NCI-H526 (cell line): ENCODE measurements at places on chromosomes 3 and 15.

DNA sequence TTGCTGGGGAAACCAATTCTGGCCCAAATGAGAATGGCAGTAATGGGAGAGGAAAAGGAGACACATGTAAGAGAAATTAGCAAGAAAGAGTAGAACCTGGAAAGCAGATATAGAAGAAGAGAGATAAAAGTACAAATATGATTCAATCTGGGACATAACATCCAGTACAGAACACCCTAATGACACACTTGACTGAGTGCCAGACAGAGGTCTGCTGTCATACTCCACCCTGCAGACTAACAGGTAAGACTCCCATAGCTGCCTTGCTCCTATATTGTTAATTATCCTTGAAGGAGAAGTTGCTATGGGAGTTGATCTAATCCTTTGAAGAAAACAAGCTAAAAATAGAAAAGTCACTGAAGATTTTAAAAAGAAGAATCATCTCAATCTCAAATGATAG lies 21.1 kb downstream of the CCPG1 start:
- DNase-seq, result no peak

GRCh38 chr15:87416591-87417257 lies 839.8 kb downstream of the NTRK3 start:
- no peak for DNase-seq

- no peak for DNase-seq
Measured at GRCh38 chr3:187698499-187699399, 3.6 kb downstream of the RTP2 start.

DNA sequence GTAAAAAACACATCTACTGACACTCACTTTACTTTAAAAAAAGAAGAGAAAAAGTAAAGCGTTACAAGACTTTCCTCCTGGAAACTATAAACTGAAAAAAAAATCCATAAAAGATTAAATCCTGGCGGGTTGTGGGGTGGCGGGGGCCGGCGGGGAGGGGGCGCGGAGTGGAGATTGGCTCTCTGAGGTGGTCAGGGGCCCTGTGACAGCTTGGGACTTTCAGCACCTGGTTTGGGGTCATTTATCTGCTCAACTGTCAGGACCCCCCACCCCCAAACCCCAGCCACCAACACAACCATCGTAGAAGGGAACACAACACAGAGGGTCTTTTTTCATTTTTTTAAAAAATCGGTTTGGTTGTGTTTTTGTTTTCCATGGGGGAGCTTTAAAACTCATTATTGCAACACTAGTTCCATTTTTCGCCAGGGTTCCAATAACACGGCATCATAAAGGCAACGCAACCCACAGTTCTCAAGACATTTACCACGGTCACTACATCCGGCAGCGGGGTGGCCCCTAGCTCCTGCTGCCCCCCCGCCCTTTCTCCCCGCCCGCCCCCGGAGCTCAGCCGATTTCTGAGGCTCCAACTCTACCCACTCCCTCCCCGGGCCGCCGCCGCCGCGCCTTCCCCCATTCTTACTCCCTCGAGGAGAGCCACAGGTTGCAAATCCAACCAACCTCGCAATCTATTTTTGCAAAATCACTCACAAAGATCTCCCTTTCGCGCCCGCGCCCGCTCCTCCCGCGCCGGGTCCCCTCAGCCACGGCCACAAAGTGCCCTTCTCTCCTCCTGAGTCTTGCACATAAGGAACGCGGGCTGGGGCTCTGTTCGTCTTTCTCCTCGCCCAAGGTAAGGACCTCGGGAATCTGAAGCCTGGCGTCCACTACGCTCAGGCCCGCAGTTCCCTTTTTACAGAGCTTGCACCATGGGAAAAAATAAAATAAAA lies 1.8 kb downstream of the BCL6 start:
- peak; percentile 36 for DNase-seq

- no peak for DNase-seq
Measured at GRCh38 chr15:80822676-80823075, 43.5 kb downstream of the CEMIP start.

GRCh38 chr15:84759018-84759417 lies 10.6 kb downstream of the ZNF592 start:
- DNase-seq, result no peak

GRCh38 chr3:69113536-69113935 lies 8.9 kb downstream of the LMOD3 start:
- DNase-seq, result no peak

DNA sequence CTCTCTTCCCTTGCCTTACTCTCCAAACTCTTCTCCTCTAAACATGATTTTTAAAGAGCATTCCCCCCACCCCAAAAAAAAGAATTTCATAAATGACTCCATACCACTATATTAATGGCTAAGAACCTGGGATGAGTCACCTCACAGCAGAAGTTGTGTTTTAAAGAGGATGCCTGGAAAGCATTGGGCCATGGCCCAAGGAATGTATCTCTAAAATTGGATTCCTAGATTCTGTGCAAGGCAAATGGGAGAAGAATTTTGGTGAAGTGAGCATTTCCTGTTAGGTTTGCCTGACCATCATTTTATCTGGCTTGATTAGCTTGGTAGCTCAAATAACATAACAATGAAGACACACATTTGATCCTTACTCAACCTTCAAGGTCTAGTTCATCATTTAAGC lies 251.4 kb downstream of the NR1D2 start:
- no peak for DNase-seq

DNA sequence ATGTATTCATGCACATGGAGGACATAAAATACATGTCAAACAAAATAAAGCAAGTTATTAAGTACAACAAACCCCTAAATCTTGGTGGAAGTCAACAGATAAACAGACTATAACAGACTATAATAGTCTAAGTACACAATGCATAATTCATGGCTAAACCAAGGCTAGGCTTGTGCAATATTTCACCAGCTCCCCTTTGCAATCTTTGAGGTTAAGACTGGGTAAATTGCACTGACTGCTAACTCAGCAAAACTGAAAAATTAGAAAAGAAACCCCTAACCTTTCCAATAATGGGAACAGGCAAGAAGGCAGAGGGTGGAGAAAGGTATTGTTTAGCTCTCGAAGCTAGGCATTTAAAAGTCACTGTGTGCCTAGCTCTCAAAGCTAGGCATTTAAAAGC lies 304.9 kb upstream of the WNT5A start:
- no peak for DNase-seq

DNA sequence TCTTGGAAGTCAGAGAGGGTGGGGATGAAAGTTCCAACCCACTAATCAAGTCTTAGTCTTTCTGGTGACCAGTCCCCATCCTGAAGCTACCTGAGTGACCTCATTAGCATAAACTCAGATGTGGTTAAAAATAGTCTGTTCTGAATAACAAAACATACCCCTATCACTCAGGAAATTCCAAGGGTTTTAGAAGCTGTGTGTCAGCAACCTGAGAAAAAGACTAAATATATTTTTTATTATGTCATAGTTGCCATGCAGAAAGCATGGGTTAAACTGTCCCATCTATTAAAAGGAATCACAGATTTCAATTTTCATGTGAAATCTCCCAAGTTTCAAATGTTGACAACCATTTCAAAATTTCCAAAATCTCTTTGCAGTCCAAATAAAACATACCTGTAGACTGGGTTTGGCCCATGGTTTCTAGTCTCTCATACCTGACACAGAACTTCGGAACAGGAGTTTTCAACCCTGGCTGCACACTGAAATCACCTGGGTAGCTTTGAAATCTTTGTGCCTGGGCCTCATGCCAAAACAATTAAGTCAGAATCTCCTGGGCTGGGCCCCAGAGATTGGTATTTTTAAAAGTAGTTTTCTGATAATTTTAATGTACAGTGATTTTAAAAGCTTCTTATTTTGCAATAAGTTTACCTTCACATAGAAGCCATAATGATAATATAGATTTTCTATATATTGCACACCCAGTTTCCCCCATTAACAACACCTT lies 476.3 kb downstream of the RBMS3 start:
- no peak for DNase-seq

- DNase-seq, result no peak
Measured at GRCh38 chr3:23720885-23721284, 84.9 kb upstream of the UBE2E1 start.

DNA sequence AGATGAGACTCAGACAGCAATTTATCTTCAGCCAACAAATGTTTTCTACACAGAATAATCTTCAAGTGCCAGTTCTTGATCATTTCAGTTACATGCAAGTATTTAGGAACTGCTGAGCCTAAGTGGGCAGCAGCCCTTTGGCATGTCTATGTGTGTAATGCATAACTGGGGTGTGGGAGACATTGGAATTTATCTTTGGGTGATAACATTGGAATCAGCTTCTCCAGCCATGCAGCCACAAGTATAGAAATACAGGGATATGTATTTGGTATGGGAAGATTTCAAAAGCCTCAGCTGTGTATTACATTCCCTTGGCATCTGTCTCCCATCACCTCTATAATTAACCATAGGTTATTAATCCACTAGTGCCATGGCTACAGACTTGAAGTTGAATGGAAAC lies 63.4 kb upstream of the FOXP1 start:
- no peak for DNase-seq

- DNase-seq, result no peak
Measured at GRCh38 chr3:171879472-171879871, 36.3 kb downstream of the TMEM212 start.

DNA sequence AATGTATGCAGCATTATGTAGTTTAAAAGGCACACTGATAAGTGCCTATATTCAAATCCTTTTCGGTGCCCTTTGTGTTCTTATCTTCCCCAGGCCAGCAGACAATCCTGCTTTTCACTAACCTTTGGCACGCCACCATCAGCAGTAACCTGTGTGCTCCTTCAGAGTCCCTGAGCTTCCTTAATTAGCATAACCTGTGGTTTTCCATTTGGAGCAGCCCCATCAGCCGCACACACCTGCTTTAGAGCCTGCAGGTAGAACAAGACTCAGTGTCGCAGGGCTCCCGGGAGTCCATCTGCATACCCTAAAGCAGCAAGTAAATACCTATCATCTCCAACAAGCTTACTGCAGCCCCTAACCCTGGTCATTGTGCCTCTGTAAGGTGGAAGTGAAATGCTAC lies 755.1 kb downstream of the ROBO2 start:
- peak; percentile 54 for DNase-seq

GRCh38 chr3:110495201-110495927 lies 576.3 kb upstream of the NECTIN3 start:
- DNase-seq, result no peak

DNA sequence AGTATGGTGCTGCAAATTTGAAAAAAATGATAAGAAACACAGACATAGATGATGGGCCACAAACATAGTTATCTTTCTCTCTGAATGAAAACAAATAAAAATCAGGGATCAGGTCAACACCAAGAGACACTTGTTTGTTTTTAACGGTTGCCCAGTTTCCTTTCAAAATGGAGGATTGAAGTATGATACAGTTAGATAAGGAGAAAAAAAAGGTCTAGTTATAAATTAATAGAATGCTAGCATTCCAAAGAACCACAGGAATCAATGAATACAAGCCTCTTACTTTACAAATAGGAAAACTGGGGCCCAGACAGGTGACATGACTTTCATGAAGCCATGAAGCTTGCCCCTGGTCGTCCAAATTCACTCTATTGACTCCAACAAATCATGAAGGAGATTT lies 305.1 kb downstream of the ZNF621 start:
- no peak for DNase-seq
